Ovary (tissue), 10 donors: ENCODE measurements at places on chromosomes 4 and X.

- no peak for DNase-seq
Observed at GRCh38 chr4:112357897-112358296, 60.7 kb downstream of the ALPK1 start.

- DNase-seq: peak; percentile 51
Observed at GRCh38 chr4:84647312-84647884, 64.5 kb downstream of the CDS1 start.

DNA sequence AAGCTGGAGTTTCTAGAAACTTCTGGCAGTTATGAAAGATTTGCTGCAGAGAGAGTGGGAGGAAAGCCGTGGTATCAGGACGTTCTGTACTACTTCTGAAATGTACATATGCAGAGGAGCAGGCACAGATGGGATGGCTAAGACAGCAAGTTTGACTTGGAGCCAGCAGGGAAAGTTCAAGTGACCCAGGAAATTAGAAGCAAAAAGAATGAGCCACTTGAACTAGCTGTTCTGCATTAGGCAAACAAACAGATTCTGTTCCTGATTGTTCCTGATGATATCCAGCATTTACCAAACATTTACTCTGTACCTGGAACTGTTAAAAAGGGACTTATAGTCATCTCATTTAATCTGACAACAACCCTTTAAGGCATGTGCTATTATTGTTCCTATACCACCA lies 41.4 kb upstream of the CXCL13 start:
- no peak for DNase-seq

GRCh38 chr4:30538794-30539193 lies 181.4 kb upstream of the PCDH7 start:
- no peak for DNase-seq

GRCh38 chrX:10755439-10756334 lies 135.3 kb upstream of the MID1 start:
- no peak for DNase-seq

- no peak for DNase-seq
Observed at GRCh38 chr4:140691369-140691768, 64.8 kb downstream of the TBC1D9 start.

GRCh38 chrX:110062919-110063318 lies 60.0 kb downstream of the TMEM164 start:
- no peak for DNase-seq

DNA sequence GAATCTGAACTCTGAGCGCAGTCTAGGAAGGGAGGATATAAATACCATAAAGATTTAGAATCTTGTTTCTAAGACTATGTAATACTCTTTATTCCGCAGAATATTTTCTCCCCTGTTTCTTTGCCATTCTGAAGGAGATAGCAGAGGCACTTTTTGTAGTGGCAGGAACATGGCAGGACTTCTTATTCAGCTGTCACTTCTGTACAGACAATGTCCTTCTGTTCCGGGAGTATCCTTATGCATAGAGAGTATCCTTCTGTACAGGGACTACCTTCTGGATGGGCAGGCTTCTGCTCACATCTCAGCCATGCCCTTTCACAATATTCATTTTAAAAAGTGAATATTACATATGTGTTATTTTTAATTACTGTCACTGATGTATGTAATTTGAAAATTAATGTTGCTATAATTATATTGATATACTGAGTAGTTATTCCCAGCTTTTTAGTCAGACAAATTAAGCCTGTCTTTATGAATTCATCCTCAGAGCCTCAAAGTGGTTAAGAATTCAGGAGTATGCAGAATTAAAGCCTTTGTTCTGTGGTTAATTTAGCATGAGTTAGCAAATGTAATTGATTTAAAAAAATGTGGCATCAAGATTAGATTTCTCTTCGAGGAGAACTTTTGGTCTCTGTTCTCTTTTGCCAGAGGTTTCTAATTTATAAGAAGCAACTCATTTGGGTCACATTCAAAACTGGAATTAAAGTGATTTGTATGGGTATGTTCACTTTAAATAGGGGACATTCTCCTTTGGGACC lies 174.4 kb downstream of the FHIP1A start:
- no peak for DNase-seq

GRCh38 chr4:183589461-183590099 lies 69.4 kb downstream of the RWDD4 start:
- DNase-seq: no peak

- DNase-seq: no peak
Observed at GRCh38 chrX:111337067-111337637, 66.9 kb upstream of the CAPN6 start.
